ENCODE measurements at places on chromosomes 1 and 21.

GRCh38 chr21:33299181-33299752 is 25.5 kb upstream of the IFNAR1 start:
- H3K4me3 ChIP-seq = no peak overlapping the region
- no peaks in the 10 kb centered on the region for H3K36me3 ChIP-seq
- H3K27me3 ChIP-seq = no peaks in the 10 kb centered on the region
- H3K27ac ChIP-seq = peak overlapping the region; percentile 62
- DNase-seq = peak; percentile 28

DNA sequence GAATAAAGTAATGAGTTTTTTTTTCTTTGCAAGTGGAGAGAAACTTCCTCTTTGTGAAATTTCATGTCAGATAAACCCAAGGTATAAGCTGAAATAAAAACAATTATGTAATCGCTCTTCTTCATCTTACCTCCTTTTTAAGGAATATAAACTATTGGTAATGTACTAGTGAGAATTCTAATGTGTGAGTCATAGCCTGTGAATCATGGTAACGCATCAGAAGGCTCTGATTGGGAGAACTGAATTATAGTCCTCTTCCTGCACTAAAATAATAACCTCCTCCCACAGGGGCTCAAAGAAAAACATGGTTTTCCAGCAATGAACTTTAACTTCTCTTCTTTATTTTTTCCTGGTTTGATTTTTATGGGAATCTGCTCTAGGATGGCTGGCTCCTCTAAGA is 57.1 kb upstream of the COX20 start:
- no peak overlapping the region for H3K27ac ChIP-seq
- no peaks in the 10 kb centered on the region for H3K4me1 ChIP-seq
- no peak overlapping the region for H3K4me3 ChIP-seq
- DNase-seq = no peak

DNA sequence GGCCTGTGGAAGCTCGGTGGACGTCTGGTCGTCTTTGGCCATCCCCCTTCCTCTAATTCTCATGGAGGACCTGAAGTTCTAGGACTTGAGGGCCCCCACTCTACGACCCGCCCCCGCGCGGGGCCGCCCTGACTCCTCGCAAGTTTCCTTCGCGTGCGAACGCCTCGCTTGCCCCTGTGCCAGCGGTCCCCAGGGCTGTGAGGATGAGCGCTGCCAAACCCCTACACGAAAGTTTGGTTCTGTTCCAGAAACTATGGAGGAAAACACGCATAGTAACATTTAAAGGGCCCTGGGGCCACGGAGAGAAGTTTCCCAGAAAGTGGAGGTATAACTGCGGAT is 304 bp upstream of the GNG12 start:
- no peak for DNase-seq
- no peak overlapping the region for H3K27ac ChIP-seq
- peaks cover 31% of the 10 kb centered on the region for H3K27me3 ChIP-seq
- H3K4me1 ChIP-seq = peaks cover 17% of the 10 kb centered on the region

- no peaks in the 10 kb centered on the region for H3K36me3 ChIP-seq
- no peak for DNase-seq
- H3K4me3 ChIP-seq = no peak overlapping the region
- no peaks in the 10 kb centered on the region for H3K27me3 ChIP-seq
Observed at GRCh38 chr21:25664491-25664931, 25.5 kb downstream of the JAM2 start.

- no peaks in the 10 kb centered on the region for H3K27me3 ChIP-seq
- no peaks in the 10 kb centered on the region for H3K36me3 ChIP-seq
- DNase-seq = no peak
- no peak overlapping the region for H3K27ac ChIP-seq
- no peak overlapping the region for H3K4me3 ChIP-seq
Observed at GRCh38 chr1:181777812-181778211, 283.7 kb downstream of the ZNF648 start.

DNA sequence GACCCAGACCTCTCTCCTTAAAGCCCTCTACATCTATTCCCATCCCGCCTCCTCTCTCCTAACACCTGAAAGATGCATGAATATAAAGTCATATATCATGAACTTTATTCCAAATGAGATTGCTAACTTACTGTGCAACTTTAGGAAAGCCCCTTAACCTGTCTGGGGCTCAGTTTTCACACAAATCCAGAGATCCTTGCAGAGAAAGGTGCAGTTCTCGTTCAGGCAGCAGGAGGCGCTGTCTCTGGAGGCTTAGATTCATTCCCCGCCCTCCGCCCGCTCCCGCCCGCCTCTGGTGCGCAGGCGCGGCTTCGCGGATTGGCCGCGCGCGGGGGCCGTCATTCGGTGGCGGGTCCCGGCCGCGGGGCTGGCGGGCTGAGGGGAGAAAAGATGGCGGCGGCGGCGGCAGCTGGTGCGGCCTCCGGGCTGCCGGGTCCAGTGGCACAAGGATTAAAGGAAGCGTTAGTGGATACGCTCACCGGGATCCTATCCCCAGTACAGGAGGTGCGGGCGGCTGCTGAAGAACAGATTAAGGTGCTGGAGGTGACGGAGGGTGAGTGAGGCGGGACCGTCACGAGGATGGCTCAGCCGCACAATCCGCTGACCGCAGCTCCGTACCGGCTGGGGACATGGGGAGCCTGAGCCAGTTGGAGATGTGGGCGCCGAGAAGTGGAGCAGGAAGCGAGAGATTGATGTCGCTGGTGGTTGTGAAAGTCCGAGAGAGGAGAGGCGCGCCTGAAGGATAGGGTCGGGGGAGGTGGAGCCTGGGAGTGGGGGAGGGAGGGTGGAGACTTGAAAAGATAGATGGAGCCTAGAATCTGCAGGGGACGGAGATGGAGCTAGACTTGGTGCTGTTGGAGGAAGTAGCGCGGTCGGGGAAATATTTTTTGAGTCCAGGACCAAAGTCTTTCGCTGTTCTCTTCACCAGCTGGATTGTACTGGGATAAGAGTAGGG is at the start of gene IPO9:
Gene IPO9, plus strand, starts transcription at position 338 of the 955 bp plus-strand sequence. Its CDS starts 53 bp downstream, at position 391.
- peak within 1 kb of the TSS; percentile 97 for H3K4me3 ChIP-seq
- H3K36me3 ChIP-seq = no peaks in the 10 kb centered on the region
- peak; percentile 91 for DNase-seq
- peaks cover 20% of the 10 kb centered on the region for H3K4me1 ChIP-seq

DNA sequence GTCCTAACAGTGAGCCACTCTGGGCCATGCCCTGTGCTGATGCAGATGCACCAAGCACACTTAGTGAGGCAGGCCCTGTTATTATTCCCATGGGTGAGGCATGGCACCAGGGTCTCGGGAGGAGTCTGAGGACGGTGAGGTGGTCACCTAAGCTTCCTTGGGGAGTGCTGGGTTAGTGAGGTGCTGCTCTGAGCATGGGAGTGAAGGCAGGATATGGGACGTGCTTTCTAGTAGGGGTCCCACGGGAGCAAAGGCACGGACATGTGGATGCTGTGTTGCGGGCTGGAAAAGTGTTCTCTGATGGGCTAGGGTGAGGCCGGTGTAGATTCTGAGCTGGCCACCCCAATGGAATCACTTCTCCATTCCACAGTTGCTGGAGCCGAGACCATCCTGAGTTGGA is 77.5 kb upstream of the CSF3R start:
- peaks cover 12% of the 10 kb centered on the region for H3K27me3 ChIP-seq
- no peak overlapping the region for H3K4me3 ChIP-seq
- DNase-seq = no peak
- no peaks in the 10 kb centered on the region for H3K36me3 ChIP-seq

DNA sequence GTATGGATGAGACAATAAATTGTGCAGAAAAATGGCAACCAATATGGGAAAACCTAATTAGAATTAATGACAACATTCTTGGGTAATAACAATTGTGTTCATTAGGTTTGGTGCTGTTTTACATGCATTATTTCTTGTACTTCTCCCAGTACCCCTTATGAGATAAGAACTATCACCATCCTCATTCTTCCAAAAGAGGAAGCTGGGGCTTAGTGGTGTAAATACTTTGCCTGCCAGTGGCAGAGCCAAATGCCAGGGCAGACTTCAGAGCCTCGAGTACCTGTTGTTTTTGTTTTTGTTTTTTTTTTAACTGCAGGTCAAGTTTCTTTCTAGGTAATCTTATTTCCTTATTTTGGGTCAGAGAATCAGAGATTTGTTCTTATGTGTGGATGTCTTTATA is 206.4 kb downstream of the RHOU start:
- DNase-seq = no peak

GRCh38 chr1:5662086-5662743 is 330.0 kb downstream of the NPHP4 start:
- H3K4me1 ChIP-seq = no peaks in the 10 kb centered on the region
- DNase-seq = no peak
- no peak overlapping the region for H3K27ac ChIP-seq
- no peak overlapping the region for H3K4me3 ChIP-seq

DNA sequence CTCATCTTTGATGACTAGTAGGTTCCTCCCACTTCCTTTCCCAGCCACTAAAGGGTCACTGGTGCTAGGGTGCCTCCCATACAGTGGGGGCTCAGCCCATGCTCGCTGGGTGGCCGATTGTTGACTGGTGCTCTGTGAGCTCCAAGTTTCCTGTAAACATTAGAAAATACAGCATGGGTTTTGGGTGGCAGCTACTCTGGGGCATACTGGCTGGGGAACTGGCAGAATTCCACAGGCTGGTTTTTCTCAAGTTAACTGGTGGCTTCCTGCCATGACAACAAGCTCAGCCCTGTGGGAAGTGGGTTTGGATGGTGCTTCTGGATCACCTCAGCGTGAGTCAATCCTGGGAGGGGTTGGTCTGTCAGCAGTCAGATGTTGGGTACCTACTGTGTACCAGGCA is 28.7 kb upstream of the CRNN start:
- no peak overlapping the region for H3K4me3 ChIP-seq
- H3K27me3 ChIP-seq = no peaks in the 10 kb centered on the region
- no peaks in the 10 kb centered on the region for H3K4me1 ChIP-seq
- no peaks in the 10 kb centered on the region for H3K36me3 ChIP-seq
- H3K27ac ChIP-seq = no peak overlapping the region
- no peak for DNase-seq

DNA sequence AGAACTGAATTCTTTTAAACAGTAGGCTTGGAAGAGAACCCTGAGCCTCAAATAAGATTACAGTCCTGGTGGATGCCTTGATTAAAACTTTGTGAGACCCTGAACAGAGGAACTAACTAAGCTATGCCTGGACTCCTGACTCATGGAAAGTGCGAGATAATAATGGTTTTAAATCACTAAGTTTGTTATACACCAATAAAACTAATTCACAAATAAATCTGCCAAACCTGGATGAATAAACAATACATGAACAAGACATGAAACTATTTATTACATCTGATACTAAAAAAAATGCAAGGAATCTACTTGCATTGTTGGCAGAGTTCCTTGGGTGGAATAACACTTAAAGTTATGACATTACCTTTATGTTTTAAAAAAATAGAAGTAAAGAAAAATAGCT is 118.4 kb downstream of the PIGK start:
- H3K4me3 ChIP-seq = no peak overlapping the region
- no peak overlapping the region for H3K27ac ChIP-seq
- H3K27me3 ChIP-seq = no peaks in the 10 kb centered on the region
- H3K36me3 ChIP-seq = no peaks in the 10 kb centered on the region
- no peak for DNase-seq
- no peaks in the 10 kb centered on the region for H3K4me1 ChIP-seq

GRCh38 chr21:45768011-45768739 is 124.7 kb downstream of the PCBP3 start:
- H3K4me1 ChIP-seq = peaks cover 8% of the 10 kb centered on the region
- DNase-seq = no peak
- no peaks in the 10 kb centered on the region for H3K27me3 ChIP-seq
- H3K36me3 ChIP-seq = no peaks in the 10 kb centered on the region
- no peak overlapping the region for H3K4me3 ChIP-seq

DNA sequence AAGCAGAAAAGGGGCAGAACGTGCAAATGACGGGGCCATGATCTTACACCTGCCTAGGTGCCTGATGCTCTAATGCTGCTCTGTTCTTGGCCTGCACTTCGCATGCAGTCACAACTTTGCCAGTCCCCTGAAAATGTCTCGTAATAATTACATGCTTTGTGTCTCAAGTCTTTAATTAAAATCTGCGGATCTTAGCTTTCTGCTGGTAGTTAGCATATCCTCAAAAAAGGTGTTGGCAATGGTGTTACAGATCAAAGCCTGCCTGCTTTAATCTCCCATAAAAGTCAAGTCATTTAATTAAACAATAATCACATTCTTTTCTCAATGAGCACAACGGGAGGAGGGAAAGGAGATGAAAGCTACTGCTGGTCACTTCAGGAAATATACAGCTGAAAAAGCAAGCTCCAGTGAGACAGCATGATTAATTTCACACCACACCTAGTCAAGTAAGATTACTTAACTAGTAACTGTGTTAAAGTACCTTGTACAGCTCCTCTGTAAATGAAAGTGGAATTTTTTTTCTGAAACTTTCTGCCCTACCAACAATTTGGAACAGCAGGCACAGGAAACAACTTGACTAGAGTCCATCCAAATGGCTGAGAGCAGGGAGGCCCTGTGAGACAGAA is 45.8 kb downstream of the STX6 start:
- no peak overlapping the region for H3K27ac ChIP-seq
- no peaks in the 10 kb centered on the region for H3K27me3 ChIP-seq
- H3K36me3 ChIP-seq = peaks cover 39% of the 10 kb centered on the region
- H3K4me1 ChIP-seq = peaks cover 4% of the 10 kb centered on the region

GRCh38 chr1:105485207-105485606 is 1571.3 kb upstream of the PRMT6 start:
- DNase-seq = no peak
- H3K4me1 ChIP-seq = no peaks in the 10 kb centered on the region
- H3K27me3 ChIP-seq = no peaks in the 10 kb centered on the region
- no peak overlapping the region for H3K27ac ChIP-seq
- H3K4me3 ChIP-seq = no peak overlapping the region
- H3K36me3 ChIP-seq = no peaks in the 10 kb centered on the region

- H3K4me1 ChIP-seq = no peaks in the 10 kb centered on the region
- no peaks in the 10 kb centered on the region for H3K36me3 ChIP-seq
- no peak overlapping the region for H3K4me3 ChIP-seq
- no peaks in the 10 kb centered on the region for H3K27me3 ChIP-seq
Observed at GRCh38 chr1:55321942-55322341, 106.8 kb upstream of the USP24 start.

DNA sequence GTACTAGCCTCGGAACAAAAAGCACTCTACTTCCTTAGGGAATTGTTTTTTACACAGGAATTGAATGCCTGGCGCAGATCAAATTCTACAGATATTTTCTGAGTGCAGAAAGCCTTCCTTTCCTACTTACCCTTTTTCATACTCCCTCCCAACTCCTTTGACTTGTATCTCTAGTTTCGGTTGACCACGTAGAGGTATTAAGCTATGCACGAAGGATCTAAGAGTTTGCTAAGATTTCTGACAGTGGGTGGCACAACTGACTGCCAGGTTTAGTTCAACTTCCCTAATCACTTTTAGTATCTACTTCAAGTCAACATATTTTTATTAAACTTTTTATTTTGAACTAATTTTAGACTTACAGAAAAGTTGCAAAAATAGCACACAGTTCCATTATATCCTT is 5.0 kb downstream of the TOR1AIP2 start:
- DNase-seq = no peak
- peaks cover 21% of the 10 kb centered on the region for H3K36me3 ChIP-seq
- no peaks in the 10 kb centered on the region for H3K27me3 ChIP-seq
- H3K4me3 ChIP-seq = no peak overlapping the region
- no peak overlapping the region for H3K27ac ChIP-seq

Data from T-cell (primary cell).